ENCODE measurements at places on chromosomes 2 and 18.

GRCh38 chr2:241608881-241609280 lies 28.1 kb downstream of the THAP4 start:
- DNase-seq, result no peak

DNA sequence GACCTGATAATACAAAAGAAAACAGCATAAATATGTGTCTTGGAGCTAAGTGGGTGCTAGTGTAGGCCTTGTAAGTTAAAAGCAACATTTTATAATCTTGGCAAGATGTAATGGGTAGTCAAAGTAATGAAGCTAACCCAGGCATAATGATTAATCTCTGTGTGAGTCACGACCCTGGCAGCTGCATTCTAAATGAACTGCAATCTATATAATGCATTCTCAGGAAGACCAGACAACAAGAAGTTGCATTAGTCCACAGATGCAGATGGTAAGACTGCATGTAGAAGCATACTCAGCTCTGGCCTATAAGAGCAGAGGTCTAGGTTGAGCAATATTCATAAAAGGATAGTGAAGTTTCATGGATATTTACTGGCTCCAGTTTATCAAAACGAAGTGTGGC lies 85.6 kb upstream of the ETAA1 start:
- no peak for DNase-seq

- no peak for DNase-seq
Measured at GRCh38 chr18:58682429-58683069, 11.3 kb downstream of the MALT1 start.

GRCh38 chr2:59655809-59656208 lies 897.6 kb downstream of the BCL11A start:
- DNase-seq, result no peak

DNA sequence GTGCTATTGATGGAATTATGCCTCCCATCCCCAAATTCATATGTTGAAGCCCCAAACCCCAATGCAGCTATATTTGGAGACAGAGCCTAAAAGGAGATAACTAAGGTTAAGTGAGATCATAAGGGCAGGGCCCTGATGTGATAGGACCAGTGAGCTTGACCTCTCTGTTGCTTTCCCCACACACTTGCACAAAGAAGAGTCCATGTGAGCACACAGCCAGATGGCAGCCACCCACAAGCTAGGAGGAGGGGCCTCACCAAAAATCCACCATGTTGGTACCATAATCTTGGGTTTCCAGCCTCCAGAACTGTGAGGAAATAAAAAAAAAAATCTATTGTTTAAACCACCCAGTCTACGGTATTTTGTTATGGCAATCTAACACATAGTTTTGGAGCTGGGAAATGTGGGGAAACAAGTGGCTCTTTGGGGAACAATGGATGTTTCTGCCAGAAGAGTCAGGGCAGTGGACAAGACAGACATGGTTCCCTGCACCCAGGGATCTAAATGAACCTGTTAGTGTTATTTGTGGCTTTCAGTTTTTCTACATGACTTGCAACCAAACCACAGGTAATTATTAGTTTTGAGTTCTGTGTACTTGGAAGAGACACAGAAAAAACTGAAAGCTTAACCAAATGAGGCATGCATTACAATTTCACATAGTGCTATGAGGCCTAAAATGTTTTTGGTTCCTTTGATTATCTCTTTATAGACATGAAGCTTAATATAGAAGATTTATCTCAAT lies 259.1 kb downstream of the LTBP1 start:
- no peak for DNase-seq

- no peak for DNase-seq
Measured at GRCh38 chr2:66301022-66301766, 133.7 kb upstream of the MEIS1 start.

GRCh38 chr2:208179028-208179609 lies 10.7 kb downstream of the C2orf80 start:
- no peak for DNase-seq

DNA sequence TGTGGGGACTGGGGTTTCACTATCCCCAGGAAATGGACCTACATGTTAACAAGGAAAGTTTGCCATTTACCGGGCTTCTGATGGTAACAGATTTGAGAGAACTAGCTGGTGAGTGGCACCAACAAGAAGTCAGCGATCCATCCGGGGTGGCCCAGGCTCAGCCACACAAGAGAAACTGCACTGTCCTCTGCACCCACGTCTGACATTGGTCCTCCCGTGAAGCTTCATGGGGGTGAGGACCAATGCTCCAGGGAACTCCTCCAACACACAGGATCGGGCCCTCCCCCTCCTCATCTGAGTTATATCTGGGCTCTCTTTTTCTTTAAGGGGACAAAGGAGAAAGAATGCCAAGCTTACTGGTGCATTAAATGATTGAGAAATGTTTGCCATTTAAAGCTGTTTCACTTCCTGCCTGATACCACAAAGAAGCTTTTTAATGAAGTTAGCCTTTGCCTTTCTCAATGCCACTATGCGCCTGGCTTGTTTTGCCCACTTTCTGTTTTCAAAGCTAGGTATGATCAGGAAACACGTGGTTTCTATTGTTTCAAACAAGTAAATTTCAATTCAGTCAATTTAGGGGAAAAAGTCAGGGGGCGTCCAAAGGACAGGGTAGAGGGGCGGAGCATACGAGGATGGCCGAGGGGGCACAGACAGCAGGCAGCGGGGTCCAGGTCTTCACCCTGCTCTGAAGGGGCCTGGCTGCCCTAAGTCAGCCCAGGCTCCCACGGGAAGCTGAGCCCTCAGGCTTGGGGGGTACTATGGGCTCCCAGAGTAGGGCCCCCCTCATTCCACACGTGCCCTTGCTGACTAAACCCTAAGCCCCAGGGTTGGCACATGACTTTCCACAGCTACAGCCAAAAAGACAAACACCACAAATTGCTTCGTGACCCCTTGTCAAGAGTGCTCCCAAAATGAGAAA lies 204.0 kb upstream of the ID2 start:
- peak; percentile 86 for DNase-seq

DNA sequence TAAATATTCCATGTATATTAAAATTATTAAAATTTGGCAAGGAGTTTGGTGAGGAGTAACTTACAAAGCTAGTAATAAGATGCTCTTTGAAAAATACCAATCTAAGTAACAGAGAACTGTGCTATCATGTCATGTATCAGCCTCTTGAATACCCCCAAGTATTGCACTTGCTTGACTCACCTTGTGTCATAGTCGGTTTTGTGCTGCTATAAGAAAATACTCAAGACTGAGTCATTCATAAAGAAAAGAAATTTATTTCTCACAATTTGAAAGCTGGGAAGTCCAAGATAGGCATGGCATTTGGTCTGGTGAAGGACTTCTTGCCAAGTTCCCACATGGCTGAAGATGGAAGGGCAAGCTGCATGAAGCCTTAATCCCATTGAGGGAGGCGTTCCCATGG lies 179.2 kb downstream of the MEMO1 start:
- no peak for DNase-seq

GRCh38 chr2:57452634-57453033 lies 594.0 kb upstream of the VRK2 start:
- no peak for DNase-seq

- no peak for DNase-seq
Measured at GRCh38 chr2:10944799-10945198, 33.1 kb downstream of the KCNF1 start.

DNA sequence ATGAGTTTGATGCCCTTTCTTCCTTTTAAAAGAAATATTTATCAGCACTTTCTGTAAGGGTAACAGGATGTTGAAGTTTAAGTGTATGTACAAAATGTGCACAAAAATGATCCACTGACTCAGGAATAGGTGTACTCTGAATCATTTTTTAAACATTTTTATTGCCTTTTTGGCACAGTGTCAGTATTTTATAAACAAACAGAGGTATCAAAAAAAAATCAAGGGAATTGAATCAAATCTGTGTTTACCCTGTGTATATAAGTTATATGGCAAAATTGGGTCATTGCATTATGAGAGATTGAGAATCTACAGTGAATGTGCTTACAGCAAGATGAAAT lies 513.9 kb upstream of the NETO1 start:
- DNase-seq, result no peak

DNA sequence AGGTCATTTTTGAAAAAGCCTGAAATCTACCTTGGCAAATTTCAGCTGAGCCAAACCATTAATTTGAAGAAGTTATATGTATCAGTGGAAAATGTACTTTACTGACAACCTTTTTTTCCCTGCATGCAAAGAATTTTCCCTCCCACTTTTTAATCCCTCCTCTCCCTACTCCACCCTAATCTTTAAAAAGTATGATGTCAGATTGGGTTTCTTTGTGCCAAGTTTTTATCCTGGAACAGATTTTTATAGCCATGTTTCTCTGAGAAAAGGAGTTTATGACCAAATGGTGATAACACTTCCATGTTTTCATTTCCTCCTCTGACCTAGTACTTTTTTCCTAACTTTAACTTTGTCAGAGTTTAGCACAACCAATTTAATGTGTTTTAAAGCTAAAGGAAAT lies 250.3 kb upstream of the FOSL2 start:
- DNase-seq, result no peak

- no peak for DNase-seq
Measured at GRCh38 chr18:79768745-79769144, 29.0 kb upstream of the KCNG2 start.

- DNase-seq, result no peak
Measured at GRCh38 chr18:48173557-48173956, 235.6 kb downstream of the ZBTB7C start.

GRCh38 chr2:159075727-159076126 lies 107.3 kb downstream of the TANC1 start:
- DNase-seq, result no peak

GRCh38 chr2:200616656-200617055 lies 30.8 kb downstream of the AOX1 start:
- DNase-seq, result no peak

- DNase-seq, result peak; percentile 64
Measured at GRCh38 chr2:53913721-53914120, 54.0 kb upstream of the GPR75 start.

GRCh38 chr18:63234841-63235240 lies 84.7 kb downstream of the BCL2 start:
- no peak for DNase-seq

- DNase-seq, result no peak
Measured at GRCh38 chr2:105712166-105712915, 32.4 kb upstream of the NCK2 start.

DNA sequence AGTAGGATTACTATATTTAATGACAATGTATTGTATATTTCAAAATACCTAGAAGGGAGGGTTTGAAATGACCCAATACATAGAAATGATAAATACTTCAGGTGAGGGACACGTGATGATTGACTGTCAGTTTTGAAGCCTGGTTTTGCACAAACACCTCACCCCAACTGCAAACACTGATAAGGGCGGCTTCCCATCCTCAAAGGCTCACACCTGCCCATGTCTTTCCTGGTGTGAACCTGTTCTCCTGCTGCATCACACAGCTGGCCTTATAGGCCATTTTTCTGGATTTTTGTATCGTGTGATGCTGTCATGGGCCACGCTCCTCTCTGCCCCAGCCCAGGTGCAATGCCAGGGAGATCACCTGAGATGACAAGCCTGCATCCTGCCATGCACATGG lies 166.5 kb upstream of the NCK2 start:
- DNase-seq, result no peak

- DNase-seq, result peak; percentile 69
Measured at GRCh38 chr2:105114551-105114950, 76.7 kb downstream of the MRPS9 start.

GRCh38 chr2:108346827-108347226 lies 30.9 kb upstream of the SULT1C4 start:
- DNase-seq, result no peak

DNA sequence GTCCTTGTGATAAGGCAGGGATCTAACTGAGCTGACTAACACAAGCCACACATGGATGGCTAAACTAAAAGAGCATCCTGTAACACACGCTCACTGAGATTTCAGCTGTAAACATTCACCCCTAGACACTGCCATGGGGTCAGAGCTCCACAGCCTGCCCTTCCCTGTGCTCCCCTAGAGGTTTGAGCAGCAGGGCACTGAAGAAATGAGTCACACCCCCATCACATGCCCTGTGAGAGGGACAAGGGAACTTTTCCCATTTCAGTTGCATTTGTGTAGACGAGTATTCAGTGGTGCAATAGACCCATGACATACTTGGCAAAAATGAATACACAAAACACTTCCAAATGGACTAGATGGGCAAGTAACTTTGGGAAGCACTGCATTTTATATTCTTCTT lies 402.4 kb upstream of the LRRTM1 start:
- DNase-seq, result no peak

DNA sequence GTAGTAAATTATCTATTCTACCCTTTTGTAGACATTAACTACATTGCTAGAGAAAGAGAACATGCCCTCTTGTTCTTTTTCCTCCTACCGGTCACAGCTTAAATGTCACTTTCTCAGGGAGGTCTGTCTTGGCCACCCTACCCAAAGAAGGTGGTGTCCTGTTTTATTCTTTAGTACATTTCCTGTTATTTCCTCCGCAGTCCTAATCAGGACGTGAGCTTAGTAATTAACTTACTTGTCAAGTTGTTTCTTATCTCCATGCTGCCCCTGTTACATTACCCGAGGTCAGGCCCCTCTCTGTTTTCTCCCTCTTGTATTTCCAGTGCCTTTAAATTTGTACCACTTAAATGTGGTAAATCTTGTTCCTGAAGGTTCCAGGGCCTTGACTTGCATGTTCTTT lies 73.7 kb upstream of the RMDN2 start:
- no peak for DNase-seq

DNA sequence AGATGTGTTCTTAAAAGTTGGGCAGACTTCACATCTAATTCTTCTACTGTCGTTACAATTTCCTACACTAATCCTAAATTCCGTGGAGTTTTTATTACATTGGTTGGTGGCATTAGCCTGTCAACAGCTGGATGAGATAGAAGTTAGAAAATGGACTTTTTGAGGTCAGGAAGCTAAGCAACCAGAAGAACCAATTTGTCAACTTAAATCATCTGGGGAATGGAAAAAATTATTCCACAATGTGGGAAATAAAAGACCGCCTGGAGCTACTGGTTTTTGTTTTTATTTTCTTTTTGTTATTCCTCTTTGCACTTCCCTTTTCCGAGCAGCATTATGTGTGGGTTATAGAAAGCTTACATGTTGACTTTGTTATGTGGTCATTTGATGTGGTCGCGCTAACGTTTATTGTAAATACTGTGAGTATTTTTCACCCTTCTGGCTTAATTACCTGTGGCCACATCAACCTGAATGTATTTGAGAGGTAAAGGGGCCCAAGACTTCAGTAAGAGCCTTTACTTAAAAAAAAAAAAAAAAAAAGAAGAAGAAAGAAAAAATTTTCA lies 75.3 kb downstream of the PTPRM start:
- DNase-seq, result no peak

DNA sequence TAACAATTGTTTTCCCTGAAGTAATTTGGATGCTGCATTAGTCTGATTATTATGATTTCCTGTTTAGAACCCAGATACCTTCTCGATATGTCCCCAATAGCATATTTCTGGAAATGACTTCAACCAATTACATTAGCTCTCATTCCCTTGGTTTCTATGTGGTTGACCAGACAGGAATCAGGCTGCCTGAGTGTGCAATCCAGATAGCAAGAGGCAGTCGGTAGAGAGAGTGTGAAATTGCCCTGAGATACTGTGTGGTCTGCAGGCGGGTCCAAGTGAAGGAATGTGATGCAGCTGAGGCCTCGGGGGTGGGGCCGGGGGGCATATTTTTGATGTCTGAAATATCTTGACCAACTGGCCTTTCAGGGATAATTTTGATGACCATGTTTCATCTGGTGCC lies 143.9 kb upstream of the ITGA6 start:
- no peak for DNase-seq

- DNase-seq, result no peak
Measured at GRCh38 chr2:162000431-162000830, 73.6 kb downstream of the DPP4 start.
